Esophagus squamous epithelium (tissue), 5 donors: ENCODE measurements at places on chromosomes 2 and 18. TPM values are rescaled to one million over a fixed set of nuclear protein-coding genes. Genes with fewer than 3 reads are reported as not detected.

FBXO41 gene
- total RNA-seq: 1.2 TPM

CCDC74B gene
- total RNA-seq: 0.64 TPM

SLC9A2 gene
- total RNA-seq: not detected

- no peak for DNase-seq
Measured at GRCh38 chr2:110219496-110220189, 7.3 kb upstream of the MTLN start.

GRCh38 chr2:202669841-202670240 lies 35.1 kb downstream of the FAM117B start:
- no peak for DNase-seq

DNA sequence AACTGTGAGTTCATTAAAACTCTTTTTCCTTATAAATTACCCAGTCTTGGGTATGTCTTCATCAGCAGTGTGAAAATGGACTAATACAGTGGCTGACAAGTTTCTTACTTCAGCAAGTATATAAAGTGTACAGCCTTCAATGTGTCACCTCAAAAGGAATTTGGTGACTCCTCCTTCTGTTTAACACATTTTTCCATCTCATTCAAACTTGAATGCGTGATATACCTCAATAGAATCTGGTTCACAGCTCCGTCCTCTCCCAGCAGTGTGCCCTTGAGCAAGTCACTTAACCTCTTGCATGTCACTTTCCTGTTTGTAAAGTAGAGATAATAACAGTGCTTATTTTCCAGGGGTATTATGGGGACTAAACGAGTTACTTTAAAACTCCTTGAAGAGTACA lies 159.6 kb downstream of the CCBE1 start:
- DNase-seq: no peak

GRCh38 chr2:146246736-146247523 lies 1597.9 kb upstream of the ACVR2A start:
- no peak for DNase-seq
